ENCODE measurements at places on chromosomes 1 and 21. TPM values are rescaled to one million over a fixed set of nuclear protein-coding genes. Genes with fewer than 3 reads are reported as not detected.

The ZC3H11A gene
- 43.3 TPM for total RNA-seq

The CYP4A11 gene
- not detected for total RNA-seq

The GORAB gene
- total RNA-seq: 7.0 TPM

The WDR64 gene
- total RNA-seq: not detected

The ELAPOR1 gene
- 0.21 TPM for total RNA-seq

The BLZF1 gene
- total RNA-seq: 21.7 TPM

The LHX8 gene
- total RNA-seq: not detected

The TENT5C gene
- 21.6 TPM for total RNA-seq

The INAVA gene
- total RNA-seq: 0.29 TPM

The EPS15 gene
- 64.8 TPM for total RNA-seq

Data from left cardiac atrium (tissue), 4 donors.